Activated naive CD8-positive, alpha-beta T cell treated with anti-CD3 and anti-CD28 coated beads for 36 hours (primary cell): ENCODE measurements at places on chromosomes 16 and 17. TPM values are rescaled to one million over a fixed set of nuclear protein-coding genes. Genes with fewer than 3 reads are reported as not detected.

- no peak for DNase-seq
Observed at GRCh38 chr16:73037331-73037745, 10.6 kb downstream of the ZFHX3 start.

DNA sequence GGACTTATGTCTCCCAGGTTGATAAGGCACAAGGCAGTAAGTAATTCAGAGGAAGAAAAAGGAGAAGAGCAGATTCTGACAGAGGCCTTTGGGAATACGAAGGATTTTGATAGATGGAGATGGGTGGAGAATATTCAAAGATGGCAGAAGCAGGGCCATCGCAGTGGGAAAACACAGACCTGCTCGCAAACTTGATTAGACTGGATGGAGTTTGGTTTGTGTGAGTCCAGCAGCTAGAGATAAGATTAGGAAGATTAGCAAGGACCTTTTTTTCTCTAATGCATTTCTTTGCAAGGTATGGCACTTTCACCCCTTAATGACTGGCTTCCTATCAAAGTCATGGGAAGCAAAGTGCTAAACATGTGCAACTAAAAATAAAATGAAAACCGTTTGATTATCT is 196.7 kb downstream of the FTO start:
- no peak for DNase-seq

- peak; percentile 73 for DNase-seq
Observed at GRCh38 chr17:49223517-49224197, 6.9 kb downstream of the PHOSPHO1 start.

DNA sequence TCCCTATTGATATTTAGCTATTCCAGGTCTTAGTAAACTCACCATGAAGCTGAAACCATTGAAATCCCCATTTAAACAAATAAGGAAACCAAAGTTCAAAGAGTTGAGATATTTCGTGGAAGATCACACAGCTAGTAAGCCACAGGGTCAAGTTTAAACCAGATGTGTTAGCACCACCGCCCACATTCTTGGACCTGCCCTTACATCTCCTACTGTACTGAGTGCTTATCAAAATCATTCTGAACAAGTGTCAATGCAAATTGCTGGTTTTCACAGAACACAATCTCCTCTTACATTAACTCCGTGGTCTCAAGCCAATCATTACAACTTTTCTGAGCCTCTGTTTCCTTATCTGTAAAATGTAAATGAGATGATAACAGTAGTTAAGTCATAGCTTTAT is 676.2 kb downstream of the CDH11 start:
- DNase-seq, result no peak

GRCh38 chr16:13110124-13110796 is 208.9 kb downstream of the SHISA9 start:
- DNase-seq, result no peak

DNA sequence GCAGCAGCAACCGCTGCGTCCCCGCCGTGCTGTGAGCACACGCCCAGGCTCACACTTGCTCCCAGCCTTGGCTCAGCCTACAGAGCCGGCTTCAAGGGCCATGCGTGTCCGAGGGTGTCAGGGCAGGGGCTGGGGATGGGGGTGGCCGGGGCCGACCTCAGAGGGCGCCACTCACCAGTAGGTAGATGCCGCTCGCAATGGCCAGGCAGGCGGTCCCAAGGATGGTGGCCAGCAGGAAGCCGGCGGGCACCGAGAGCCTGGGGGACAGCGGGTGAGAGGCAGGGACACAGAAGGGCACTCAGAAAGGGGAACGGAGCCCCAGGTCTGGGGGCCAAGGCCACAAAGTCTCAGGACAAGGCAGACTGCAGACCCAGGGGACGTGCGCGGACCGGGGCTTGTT is 4.9 kb downstream of the CYBA start:
- DNase-seq, result no peak

GRCh38 chr16:67657751-67658518 is 2.1 kb downstream of the ACD start:
- no peak for DNase-seq

GRCh38 chr16:88393034-88393433 is 10.3 kb downstream of the ZNF469 start:
- DNase-seq, result no peak

- peak; percentile 30 for DNase-seq
Observed at GRCh38 chr17:82884970-82885353, 45.1 kb upstream of the ZNF750 start.

- DNase-seq, result no peak
Observed at GRCh38 chr17:58918884-58919283, 163.2 kb downstream of the PPM1E start.

GRCh38 chr16:10552281-10552680 is 28.1 kb downstream of the EMP2 start:
- no peak for DNase-seq

DNA sequence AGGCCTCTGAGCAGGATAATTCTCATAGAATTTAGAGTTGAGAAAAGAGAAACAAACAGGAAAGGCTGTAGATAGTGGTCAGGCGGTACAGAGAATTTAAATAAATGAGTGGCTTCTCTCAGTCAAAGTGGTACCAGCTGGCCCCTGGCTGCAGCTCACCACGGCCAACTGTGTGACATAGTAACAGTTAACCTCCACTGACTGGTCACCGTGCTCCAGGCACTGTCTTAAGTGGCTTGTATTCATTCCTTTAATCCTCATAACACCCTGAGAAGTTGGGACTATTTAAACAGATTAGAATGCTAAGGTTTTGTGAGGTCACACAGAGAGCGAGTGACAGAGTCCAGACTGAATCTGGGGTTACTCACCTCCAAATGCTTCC is 108.9 kb downstream of the GNAO1 start:
- no peak for DNase-seq

DNA sequence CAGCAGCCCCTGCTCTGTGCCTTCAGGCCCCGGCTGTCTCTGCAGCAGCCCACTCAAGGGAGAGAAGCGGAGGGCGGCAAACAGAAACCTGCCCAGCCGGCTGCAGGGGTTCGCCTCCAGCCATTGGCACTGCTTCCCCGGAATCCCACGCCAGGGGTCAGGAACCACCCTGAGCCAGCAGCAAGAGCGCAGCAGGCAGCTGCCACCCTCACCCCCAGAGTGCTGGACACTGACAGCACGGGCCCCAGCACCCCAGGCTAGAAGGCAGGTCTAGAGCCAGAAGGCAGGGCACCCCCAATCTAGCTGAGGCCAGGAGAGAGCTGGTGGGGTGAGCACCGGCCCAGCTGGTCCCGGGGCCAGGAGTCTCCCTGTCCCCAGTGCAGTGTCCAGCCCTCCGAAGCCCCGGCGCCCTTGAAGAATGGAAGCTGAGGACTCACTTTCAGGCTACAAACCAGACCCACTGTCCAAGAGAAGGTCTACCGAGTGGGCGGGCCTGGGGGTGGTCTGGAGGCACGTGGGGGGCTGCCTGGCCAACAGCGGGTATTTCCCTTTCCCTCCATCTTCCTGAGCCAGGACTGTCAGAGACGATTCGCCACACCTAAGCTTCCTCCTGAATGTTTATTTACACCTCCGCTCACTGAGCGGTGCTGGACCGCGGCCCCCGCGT is 8.4 kb downstream of the UBALD2 start:
- DNase-seq, result no peak

GRCh38 chr16:56387396-56387795 is 37.9 kb downstream of the AMFR start:
- DNase-seq, result no peak

GRCh38 chr17:80904036-80904753 is 87.4 kb upstream of the CHMP6 start:
- DNase-seq, result no peak

- no peak for DNase-seq
Observed at GRCh38 chr17:58096892-58097291, 13.7 kb downstream of the DYNLL2 start.

DNA sequence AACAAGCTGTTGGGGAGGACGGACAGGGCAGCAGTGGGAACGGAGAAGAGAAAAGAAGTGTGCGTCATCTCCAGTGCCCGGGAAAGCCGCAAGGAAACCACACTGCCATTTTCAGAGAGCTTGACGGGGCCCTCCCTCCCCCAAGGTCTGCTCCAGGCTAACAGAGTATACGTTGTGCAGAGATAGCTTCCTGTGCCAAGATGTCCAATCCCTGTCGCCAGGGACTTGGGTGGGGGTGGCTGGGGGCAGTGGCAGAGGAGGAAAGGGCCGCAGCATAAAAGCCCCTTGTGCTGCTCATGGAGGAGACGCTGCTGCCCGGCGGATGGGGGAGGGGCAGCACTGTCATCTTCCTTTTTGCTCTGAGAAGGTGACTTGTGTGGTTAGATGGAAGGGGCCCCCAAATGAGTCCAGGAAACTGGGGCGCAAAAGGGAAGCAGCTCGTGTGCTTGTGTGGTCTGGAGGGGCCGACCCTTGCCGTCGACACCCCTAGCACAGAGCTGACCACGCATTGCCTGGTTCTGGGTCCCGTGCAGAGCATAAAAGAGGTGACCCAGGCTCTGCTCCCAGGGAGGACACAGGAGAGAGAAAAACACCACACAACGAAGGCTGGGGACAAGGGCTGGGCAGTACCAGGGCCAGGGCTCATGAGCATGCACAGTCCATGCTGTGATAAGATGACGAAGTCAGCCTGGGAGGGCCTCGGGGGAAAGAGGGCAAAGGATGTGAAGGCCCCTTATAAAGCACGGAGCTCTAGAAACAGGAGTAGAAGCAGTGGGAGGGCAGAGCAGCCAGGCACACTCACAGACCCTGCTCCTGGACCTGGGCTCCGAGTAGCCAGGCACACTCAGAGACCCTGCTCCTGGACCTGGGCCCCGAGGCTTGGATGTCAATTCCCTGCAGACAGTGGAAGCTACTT is 372.7 kb downstream of the SLC39A11 start:
- peak; percentile 71 for DNase-seq

- no peak for DNase-seq
Observed at GRCh38 chr17:56659622-56660021, 66.1 kb downstream of the NOG start.

DNA sequence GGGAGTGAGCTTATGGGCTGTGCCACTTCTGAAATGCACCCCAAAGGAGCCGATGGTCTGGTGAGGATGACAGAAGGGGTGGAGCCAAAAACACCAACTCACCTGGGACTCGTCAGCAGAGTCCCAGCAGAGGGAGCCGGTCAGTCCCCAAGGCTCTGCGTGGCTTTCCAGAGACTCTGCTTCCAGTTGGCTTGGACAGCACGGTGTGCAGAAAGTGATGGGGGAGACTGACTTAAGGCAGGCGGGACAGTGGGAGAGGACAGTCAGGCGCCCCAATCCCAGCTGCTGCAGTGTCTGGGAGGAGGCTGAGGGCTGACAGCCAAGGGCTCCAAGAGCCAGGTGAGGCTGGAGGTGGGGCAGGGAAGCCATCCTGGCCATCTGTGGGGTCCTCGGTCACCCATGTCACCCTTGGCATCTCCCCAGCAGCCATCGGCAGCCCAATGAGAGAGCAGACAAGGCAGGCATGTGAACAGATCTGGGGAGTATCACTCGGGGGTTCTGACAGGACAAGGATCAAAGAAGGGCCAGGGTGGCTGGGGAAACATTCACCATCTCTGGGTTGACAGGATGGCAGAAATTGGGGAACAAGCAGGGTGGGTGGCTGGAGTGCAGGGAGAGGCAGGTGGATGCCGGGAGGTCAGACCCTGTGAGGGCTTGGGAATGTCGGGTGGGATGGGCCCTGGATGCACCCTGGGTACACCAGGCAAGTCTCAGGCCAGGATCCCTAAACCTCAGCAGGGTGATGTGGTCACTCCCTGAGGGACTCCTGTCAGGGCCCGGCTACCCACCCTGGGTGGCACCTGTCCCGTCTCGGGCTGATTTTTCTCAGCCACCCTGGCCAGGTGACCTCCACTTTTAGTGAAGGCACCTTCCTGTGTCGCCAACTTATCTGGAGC is 8.9 kb upstream of the KRTAP17-1 start:
- DNase-seq, result no peak

DNA sequence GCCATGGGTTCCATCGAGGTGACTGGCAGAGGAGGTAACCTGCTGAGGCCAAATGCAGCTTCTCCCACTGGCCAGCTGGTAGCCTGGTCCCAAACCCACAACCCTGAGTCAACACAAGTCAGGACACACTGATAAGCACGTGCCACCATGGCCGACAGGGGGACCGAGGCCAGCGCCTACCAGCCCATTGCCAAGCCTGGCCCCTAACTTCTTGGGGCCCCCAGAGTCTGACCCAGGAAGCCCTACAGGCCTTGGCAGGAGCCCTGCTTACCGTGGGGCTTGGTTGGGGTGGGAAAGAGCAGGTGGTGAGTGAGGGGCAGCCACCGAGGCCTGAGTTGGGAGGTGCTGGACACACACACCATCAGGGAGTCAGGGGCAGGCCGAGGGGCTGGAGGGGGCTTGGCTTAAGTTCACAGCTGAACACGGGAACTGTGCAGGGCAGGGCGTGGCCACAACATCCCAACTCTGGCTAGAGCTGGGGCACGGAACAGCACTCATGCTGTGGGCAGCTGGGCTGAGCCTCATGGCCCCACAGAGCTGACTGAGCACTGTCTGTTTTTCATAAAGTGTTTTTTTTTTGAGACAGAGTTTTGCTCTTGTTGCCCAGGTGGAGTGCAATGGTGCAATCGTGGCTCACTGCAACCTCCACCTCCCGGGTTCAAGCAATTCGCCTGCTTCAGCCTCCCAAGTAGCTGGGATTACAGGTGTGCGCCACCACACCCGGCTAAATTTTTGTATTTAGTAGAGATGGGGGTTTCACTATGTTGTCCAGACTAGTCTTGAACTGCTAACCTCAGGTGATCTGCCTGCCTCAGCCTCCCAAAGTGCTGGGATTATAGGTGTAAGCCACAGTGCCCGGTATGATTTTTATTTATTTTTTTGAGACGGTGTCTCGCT is 5.5 kb downstream of the MRPL28 start:
- DNase-seq, result no peak

GRCh38 chr17:76862494-76862893 is 5.7 kb upstream of the MGAT5B start:
- DNase-seq, result no peak

DNA sequence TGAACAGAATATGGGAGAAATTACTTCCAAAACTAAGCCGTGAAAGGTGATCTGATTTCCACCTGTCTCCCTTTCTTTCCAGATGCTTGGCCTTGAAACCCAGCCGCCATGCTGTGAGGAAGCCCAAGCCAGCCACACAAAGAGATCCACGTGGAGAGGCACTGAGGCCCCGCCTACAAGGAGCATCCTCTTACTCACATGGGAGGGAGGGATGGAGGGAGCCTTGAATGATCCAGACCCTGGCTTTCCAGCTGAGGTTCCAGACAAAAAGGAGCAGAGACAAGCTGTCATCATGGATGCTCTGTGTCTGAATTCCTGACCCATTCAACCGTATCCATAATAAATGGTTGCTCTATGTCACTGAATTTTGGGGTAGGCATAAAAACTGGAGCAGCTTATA is 48.9 kb upstream of the HAPSTR1 start:
- DNase-seq, result no peak

Gene HERPUD1
- total RNA-seq, result 143 TPM

Gene CDH13
- not detected for total RNA-seq

Gene CHST5
- total RNA-seq, result not detected

Gene WNT3
- 0.08 TPM for total RNA-seq

Gene DUS1L
- 190 TPM for total RNA-seq

Gene NTN1
- 0.54 TPM for total RNA-seq

Gene SLFN5
- 33.9 TPM for total RNA-seq
